ENCODE measurements at places on chromosomes 6 and 20.

DNA sequence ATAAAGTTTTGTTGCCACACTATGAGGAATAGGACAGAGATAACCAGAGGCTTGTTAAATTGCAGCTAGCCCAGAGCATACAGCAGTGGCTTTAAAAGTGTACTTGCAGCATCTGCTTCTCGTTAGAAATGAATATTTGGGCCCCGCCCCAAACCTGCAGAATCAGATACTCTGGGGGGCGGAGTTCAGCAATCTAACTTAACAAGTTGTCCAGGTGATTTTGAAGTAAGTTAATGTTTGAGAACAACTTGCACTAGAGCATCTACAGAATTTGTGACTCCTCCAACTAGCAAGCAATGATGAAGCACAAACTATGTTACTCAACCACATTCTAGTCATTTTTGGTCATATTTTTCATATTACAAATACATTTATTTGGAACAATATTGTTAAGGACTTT is 10.6 kb upstream of the SUPT3H start:
- no peak for DNase-seq

DNA sequence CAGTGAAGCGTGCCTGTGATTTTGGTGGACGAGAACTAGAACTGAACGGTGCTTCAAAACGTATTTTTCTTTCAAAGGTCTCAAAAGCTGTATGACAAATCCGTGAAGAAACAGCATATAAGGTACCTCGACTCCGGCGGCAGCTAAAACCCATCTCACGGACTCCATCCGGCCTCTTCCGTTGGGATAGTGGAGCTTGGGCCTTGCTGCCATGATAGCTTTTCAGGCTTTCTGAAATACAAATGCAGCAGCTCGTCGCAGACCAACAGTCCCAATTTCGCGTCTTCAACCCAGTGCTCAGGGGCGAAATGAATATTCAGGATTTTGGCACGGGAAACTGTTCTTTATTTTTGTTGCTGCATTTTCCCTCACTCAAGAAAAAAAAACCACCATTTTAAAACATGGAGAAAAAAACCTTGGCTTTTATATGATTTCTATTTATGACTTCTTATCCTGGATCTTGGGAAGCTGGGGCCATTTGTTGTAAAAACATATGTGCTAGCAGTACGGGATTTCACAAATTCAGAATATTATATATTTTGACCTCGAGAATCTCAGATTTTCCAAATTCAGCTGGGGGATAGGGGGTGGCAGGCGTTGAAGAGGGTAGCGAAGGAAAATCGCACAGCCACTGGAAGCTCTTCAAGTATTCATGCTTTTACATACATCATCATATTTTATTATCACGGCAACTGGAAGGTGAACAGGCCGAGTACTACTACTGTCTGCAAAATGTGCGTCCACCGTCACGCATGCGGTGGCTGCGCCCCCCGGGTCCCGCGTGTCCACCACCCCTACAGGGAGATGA is 849 bp downstream of the GSTA4 start:
- no peak for DNase-seq

DNA sequence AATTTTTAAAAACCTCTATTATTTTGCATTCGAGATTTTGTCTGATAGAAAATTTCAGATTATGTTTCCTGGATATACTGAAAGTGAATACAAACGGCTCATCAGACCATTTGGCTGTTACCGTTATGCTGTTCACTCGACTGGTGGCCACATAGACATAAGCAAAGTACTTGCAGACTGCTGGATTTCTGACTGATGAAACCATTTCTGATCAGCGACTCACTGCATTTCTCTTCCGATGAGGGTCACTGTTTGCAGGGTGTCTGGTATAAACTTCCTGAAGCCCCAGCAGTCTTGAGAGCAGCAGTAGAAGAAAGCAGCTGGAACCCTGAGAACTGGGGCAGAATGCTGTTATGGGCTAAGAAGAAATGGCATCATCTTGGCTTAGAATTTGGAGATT is 17.7 kb downstream of the SNX9 start:
- no peak for DNase-seq

GRCh38 chr6:125512621-125513020 is 210.9 kb upstream of the HDDC2 start:
- DNase-seq: no peak

GRCh38 chr6:12343440-12344162 is 53.4 kb downstream of the EDN1 start:
- no peak for DNase-seq

DNA sequence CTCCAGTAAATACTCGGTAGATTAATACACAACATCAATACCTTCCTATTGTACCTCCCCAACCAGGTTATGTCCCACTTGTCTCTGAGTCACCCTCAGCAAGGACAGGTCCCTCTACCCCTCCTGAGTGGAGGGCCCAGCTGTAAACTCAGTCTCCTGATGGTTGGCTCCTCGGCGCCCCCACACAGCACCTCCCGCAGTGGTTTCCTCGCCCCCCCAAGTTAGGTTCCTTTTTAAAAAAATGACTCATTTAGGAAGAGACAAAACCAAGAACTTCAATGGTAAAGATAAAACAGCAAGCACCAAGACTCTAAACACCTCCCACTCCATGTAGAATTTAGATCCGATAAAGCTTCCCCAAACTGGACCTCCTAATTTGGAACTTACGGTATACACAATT is 83.5 kb downstream of the TRERF1 start:
- peak; percentile 63 for DNase-seq

DNA sequence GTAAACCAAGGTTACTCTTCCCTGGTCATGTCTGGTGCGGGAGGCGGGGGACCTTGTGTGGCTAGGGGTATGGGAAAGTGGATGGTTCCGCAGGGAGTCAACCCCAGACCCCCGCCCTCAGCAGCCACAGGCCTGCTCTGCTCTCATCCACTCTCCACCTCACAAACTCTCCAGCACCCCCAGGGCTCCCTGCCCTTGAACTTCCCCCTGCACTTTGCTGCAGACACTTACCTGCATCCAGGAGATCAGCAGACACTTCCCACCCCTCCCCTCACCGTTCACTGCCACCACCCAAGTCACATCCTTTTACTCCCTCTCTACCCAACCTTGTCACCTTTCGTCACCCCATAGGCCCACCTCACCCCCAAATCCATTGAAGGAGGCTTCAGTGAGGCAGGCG is 3.9 kb upstream of the RAET1L start:
- DNase-seq: no peak

- no peak for DNase-seq
Observed at GRCh38 chr6:6975459-6976111, 132.2 kb upstream of the RREB1 start.

- no peak for DNase-seq
Observed at GRCh38 chr6:142867355-142867801, 77.6 kb downstream of the HIVEP2 start.

DNA sequence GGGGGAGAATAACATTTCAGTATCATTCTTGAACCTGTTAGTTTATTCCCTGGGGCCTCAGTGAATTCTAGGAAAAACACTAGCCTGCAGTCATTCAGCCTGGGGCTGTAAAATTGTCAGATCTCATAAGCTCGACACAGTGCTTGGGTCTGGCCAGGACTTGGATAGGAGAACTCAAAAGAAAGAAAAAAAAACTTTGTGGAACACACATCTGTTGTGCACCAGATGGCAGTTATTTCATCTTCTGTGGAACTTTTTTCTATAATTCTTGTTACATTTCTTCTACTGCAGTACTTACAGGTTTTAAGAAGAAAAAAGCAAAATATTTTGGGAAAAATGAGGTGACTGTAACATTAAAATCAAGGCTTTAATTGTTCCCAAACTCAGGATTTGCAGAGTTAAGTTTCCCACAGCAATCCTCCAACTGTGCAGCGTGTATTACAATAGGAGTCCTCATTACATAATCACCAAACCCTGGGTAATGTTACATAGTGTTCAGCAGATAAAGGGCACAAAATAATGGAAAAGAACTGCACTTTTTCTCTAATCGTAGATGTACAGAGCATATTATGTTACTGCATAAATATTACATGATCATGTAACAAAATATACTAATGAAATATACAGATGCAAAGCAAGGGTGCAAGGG is 531.1 kb upstream of the CITED2 start:
- DNase-seq: no peak

DNA sequence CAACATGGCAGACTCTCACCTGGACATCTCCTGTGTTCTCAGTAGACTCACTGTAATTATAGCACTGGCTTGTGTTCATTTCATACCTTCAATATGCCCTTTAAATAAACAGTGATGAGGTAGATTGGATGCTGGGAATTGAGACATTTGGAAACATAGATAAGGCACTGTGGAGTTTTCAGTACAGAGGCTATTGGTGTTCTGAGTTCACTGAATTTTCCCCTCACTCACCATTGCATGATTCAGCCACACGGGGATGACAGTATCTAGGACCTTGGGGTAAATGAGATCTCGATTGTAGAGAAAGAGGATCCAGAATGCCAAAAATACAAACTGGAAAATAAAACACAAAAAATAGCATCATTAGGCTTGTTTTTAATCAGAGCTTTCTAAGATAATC is 12.6 kb downstream of the ADTRP start:
- no peak for DNase-seq

DNA sequence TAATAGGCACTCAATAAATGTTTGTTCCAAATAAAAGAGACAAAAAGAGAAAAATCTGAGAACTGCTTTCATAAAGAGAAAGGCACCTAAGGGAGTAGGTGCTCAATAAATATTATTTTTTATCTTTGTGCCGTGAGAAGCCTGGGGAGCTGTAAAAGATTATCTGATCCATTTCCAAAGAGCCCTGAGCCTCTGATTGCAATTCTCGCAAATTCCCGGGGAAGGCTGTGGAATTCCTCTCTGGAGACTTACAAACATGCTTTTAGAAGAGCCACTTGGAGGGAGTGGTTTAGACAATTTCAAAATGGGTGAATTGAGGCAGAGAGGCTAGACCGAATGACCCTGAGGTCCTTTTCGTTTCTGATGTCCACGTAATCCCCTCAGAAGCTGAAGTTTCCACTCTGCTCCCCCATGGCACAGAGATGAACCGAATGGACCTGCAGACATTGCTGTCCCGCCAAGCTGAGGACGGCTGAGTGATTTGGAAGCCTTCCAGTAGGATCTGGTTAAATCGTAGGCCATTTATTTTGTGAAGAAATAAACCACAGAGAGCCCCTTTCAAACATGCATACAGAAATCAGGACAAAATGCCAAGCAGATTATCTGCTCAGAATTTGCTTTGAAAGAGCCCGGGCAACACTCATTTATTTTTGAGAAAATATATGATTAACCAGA is 77.8 kb downstream of the PKHD1 start:
- no peak for DNase-seq

- DNase-seq: no peak
Observed at GRCh38 chr20:36629719-36630681, 16.0 kb downstream of the SLA2 start.

DNA sequence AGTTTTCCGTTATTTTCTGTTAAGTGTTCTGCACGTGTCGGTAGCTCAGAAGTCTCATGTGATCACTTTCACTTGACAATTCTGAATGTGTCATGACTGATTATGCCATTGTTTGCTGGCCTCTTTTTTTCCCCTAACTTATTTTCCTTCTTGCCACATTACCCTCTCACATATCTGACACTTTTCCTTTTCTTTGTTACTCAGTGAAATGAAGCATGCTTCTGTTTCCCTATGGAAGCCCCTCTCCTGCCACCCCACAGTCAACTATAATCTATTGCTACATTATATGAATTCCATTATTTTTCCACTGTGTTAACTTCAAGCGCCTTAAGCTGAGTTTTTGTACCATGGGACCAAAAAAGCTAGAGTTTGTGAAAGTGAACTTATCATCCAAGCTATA is 531.6 kb upstream of the HS3ST5 start:
- no peak for DNase-seq

DNA sequence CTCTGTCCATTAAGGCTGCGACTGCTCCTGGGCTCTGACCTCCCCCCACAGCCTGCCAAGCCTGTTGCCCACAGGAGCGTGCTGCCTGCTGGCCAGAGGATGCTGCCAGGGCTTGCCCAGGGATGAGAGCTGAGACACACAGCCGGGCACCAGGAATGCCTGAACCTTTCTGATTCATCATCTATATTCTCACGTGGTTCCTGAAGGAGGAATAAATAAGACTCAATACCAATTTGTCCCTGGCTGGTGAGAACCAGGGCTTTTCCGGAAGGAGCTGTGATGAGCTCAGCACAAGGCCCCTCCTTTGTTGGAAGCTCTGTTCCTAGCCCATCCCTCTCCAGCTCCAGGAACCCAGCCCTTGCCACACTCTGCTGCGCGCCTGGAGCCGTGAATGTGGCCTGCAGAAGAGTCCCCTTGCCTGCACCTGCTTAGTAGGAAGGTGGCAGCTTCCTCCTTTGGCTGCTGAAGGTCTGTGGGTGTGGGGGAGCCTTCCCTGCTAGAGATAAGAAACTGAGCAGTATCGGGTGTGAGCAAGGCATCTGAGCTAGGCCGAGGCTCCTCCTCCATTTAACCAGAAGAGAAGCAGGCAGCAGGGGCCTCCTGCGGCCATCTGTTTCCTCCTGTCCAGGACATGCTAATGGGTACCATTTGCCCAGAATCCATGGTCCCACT is 37.9 kb downstream of the SYNDIG1 start:
- no peak for DNase-seq

DNA sequence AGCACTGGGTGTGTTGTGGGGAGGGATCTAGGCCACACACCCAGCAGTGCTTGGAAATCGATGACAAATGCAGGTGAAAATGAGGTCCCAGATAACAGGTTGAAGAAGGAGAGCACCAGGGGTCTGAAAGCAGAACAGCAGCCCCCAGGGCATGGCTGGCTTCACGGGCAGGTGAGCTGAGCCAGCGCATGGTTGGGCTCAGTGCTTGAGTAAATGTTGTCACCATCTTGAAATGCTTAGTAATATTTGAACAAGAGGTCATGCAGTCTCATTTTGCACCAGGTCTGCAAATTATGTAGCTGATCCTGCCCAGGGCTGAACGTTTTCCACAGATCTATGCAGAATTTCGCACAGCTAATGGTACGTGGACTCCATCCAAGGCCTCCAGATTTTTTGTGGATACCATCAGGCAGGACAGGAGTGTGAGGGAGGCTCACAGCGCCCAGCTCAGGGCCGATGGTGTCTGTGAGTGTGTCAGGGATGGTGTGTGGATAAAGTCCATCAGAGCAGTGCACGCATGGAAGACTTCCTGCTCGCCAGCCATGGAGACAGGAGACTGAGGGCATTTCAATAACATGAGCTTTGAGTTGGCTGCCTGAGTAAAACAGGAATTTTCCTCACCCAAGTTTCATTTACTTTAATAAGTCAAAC is 53.1 kb upstream of the SNX9 start:
- DNase-seq: no peak

DNA sequence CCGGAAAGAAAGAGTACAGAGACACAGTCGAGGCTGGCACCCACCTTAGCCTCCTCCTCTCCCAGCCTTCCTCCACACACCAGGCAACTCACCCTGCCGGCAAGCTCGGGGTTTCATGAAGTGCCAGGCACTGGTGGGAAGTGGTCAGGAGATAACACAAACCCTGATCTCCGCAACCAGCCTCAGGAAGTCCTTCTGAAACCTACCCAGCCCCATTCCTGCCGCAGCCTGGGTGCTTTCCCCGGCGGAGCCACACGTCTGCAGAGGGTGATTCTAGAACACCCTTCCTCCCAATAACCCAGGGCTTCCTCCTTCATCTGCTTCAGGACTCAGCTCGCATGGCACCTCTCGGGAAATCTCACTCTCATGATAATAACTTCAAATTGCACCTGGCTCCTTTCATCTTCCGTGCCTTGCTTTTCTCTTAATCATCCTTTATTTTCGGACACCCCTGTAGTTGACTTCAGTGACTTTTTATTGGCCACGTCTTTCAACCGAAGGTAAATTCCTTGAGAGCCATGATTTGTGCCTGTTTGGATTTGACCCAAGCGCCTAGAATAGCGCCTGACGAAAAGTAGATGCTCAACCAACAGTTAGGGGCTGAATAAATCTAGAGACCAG is 8.7 kb upstream of the HLA-E start:
- no peak for DNase-seq
